ENCODE measurements at places on chromosomes 2 and 18. TPM values are rescaled to one million over a fixed set of nuclear protein-coding genes. Genes with fewer than 3 reads are reported as not detected.

Gene APLF
- 3.3 TPM for total RNA-seq

GRCh38 chr2:98796775-98797544, 66.0 kb upstream of the MGAT4A start:
- H3K27me3 ChIP-seq, result peaks cover 9% of the 10 kb centered on the region
- no peak overlapping the region for H3K4me3 ChIP-seq
- no peak for DNase-seq

- H3K36me3 ChIP-seq, result no peaks in the 10 kb centered on the region
- DNase-seq, result no peak
- no peaks in the 10 kb centered on the region for H3K27me3 ChIP-seq
Observed at GRCh38 chr2:23386339-23387220, 1.6 kb downstream of the KLHL29 start.

DNA sequence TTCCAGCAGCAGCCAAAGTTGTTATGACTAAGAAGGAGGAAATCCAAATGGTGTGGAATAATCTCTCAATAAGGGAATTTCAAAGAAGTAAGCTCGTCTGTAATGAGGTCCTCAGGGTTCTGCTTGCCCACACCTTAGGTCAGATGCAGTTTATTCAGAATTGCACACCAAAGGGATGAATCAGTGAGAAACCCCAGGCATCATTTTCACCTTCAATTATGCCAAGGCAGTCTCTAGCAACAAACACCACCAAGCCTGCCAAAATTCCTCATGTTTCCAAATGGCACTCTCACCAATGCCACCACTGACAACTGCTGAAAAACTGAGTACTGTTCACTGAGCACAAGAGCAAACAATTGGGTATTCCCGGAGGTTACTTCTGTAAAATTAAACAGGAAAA, 43.6 kb downstream of the KCNG3 start:
- peaks cover 2% of the 10 kb centered on the region for H3K27me3 ChIP-seq
- DNase-seq, result no peak
- no peak overlapping the region for H3K4me3 ChIP-seq
- no peak overlapping the region for H3K27ac ChIP-seq

GRCh38 chr2:99085421-99085820, 56.1 kb upstream of the C2orf15 start:
- no peak overlapping the region for H3K4me3 ChIP-seq
- H3K4me1 ChIP-seq, result no peaks in the 10 kb centered on the region
- no peak for DNase-seq
- no peaks in the 10 kb centered on the region for H3K36me3 ChIP-seq

DNA sequence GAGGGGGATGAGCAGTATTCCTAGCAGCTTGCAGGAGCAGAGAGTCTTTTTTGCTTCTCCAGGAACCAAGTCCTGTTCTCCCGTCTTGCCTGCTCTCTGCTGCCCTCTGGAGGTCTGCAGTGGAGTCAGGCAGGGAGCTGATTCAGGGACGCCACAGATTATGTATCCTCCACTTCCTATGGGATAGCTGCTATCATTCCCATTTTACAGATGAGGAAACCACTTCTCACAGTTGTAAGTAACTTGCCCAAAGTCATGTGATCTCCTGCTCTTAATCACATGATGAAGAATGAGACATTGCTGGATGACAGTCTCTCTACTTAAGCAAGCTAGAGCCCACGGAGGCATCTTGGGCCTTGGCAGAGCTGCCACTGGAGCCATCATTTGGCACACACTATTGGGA, 8.3 kb downstream of the SLC4A5 start:
- no peak overlapping the region for H3K27ac ChIP-seq
- H3K27me3 ChIP-seq, result peaks cover 12% of the 10 kb centered on the region
- H3K4me1 ChIP-seq, result no peaks in the 10 kb centered on the region
- no peaks in the 10 kb centered on the region for H3K36me3 ChIP-seq
- no peak overlapping the region for H3K4me3 ChIP-seq

- no peak overlapping the region for H3K27ac ChIP-seq
- no peak for DNase-seq
- no peaks in the 10 kb centered on the region for H3K4me1 ChIP-seq
- no peak overlapping the region for H3K4me3 ChIP-seq
- H3K27me3 ChIP-seq, result no peaks in the 10 kb centered on the region
- H3K36me3 ChIP-seq, result no peaks in the 10 kb centered on the region
Observed at GRCh38 chr2:28201671-28202180, 190.9 kb upstream of the FOSL2 start.

GRCh38 chr2:181457741-181458425, 697 bp downstream of the ITGA4 start:
- H3K4me3 ChIP-seq, result peak overlapping the region; percentile 75
- DNase-seq, result peak; percentile 35
- H3K4me1 ChIP-seq, result 0 out of 2 replicates have a peak, but pooled peaks cover 2% of the 10 kb centered on the region
- no peaks in the 10 kb centered on the region for H3K27me3 ChIP-seq
- no peaks in the 10 kb centered on the region for H3K36me3 ChIP-seq
- H3K27ac ChIP-seq, result no peak overlapping the region

DNA sequence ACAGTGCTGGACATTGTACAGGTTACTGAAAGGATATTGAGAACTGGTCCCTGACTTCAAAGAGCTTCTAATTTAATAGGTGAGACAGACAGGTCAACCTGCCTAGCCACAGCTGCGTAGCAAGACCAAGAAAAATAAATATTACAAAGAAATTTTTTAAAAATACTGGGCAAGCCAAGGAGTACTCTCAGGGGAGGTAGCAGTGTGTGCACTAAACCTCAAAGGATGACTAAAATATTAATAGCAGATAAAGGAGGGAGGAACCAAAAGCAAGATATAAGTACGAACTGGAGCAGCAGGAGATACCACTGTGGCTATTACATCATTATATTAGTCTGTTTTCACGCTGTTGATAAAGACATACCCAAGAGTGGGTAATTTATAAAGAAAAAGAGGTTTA, 14.9 kb downstream of the SCG2 start:
- DNase-seq, result no peak
- no peaks in the 10 kb centered on the region for H3K27me3 ChIP-seq
- H3K4me1 ChIP-seq, result peaks cover 6% of the 10 kb centered on the region
- H3K27ac ChIP-seq, result no peak overlapping the region
- no peaks in the 10 kb centered on the region for H3K36me3 ChIP-seq

- no peaks in the 10 kb centered on the region for H3K36me3 ChIP-seq
- H3K4me1 ChIP-seq, result no peaks in the 10 kb centered on the region
- H3K27me3 ChIP-seq, result peaks cover 20% of the 10 kb centered on the region
- H3K27ac ChIP-seq, result no peak overlapping the region
Observed at GRCh38 chr2:105181282-105181681, 60.3 kb upstream of the GPR45 start.

GRCh38 chr18:79368681-79369080, 27.0 kb upstream of the NFATC1 start:
- peaks cover 13% of the 10 kb centered on the region for H3K4me1 ChIP-seq
- no peaks in the 10 kb centered on the region for H3K36me3 ChIP-seq
- H3K27me3 ChIP-seq, result no peaks in the 10 kb centered on the region
- DNase-seq, result no peak
- H3K27ac ChIP-seq, result no peak overlapping the region
- no peak overlapping the region for H3K4me3 ChIP-seq

Gene PRSS56
- total RNA-seq, result not detected

Gene XDH
- total RNA-seq, result 0.83 TPM

Gene HOXD11
- total RNA-seq, result not detected

Gene HOXD9
- total RNA-seq, result not detected

Gene CREG2
- total RNA-seq, result not detected

DNA sequence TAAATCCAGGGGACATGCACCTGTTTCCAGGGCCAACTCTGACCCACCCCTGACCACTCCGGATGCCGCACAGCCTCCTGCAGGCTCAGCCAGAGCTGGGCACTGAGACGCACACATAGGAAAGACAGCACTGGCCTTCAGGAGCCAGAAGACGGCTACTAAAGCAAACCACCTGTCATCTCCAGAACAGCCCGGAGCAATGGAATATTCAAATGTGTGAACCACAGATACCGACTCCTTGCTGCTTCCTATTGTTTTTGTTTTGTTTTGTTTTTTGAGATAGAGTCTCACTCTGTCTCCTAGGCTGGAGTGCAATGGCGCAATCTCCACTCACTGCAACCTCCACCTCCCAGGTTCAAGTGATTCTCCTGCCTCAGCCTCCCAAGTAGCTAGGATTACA, 94.0 kb downstream of the LAMA1 start:
- no peak for DNase-seq
- H3K4me1 ChIP-seq, result no peaks in the 10 kb centered on the region
- peaks cover 9% of the 10 kb centered on the region for H3K36me3 ChIP-seq
- no peaks in the 10 kb centered on the region for H3K27me3 ChIP-seq
- H3K27ac ChIP-seq, result no peak overlapping the region

DNA sequence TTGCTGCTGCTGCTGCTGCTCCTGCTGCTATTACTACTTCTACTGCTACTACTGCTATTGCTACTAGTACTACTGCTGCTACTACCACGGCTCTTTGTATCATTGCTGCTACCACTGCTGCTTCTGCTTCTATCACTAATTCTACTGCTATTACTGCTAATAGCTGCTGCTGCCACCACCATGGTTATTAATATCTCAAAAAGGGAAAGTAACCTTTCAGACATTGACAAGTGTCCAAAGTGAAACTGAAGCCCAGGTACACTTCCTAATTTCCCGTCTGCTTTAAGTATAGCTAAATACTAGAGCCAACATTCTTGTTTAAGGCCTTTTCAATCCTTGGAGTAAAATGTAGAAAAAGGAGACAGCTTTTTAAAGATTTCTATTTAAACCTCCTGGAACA, 45.4 kb upstream of the EHBP1 start:
- DNase-seq, result no peak
- H3K36me3 ChIP-seq, result no peaks in the 10 kb centered on the region
- H3K4me3 ChIP-seq, result no peak overlapping the region
- peaks cover 14% of the 10 kb centered on the region for H3K4me1 ChIP-seq
- no peak overlapping the region for H3K27ac ChIP-seq

- no peak for DNase-seq
- no peak overlapping the region for H3K27ac ChIP-seq
- H3K4me1 ChIP-seq, result peaks cover 26% of the 10 kb centered on the region
- no peak overlapping the region for H3K4me3 ChIP-seq
- H3K27me3 ChIP-seq, result no peaks in the 10 kb centered on the region
Observed at GRCh38 chr2:55011831-55012671, 38.2 kb downstream of the RTN4 start.

Gene UGT1A6
- not detected for total RNA-seq

Gene CDKL4
- not detected for total RNA-seq

GRCh38 chr2:217650716-217651360, 352.0 kb downstream of the TNS1 start:
- H3K27me3 ChIP-seq, result no peaks in the 10 kb centered on the region
- DNase-seq, result peak; percentile 66
- H3K4me1 ChIP-seq, result peaks cover 9% of the 10 kb centered on the region
- H3K27ac ChIP-seq, result no peak overlapping the region
- H3K36me3 ChIP-seq, result no peaks in the 10 kb centered on the region

Gene PDE11A
- total RNA-seq, result 0.56 TPM

- no peaks in the 10 kb centered on the region for H3K36me3 ChIP-seq
- H3K4me3 ChIP-seq, result no peak overlapping the region
- H3K27me3 ChIP-seq, result no peaks in the 10 kb centered on the region
Observed at GRCh38 chr2:47737-48136, 1.4 kb upstream of the FAM110C start.

DNA sequence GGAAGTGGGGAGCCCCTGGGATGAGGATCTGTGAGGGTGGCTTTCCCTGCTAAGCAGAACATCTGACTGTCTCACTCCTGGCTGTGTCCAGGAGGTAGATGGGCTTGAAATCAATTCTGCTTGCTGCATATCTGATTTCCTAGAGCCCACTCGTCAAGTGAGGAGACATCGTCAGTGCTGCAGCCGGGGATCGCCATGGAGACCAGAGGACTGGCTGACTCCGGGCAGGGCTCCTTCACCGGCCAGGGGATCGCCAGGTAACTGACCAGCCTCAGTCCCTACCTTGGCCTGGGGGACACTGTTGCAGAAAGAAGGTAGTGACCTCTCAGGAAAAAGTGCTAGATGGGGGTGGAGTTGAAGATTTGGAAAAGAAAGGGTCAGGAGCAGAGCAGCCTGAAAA, 31.3 kb downstream of the CNGA3 start:
- H3K4me3 ChIP-seq, result no peak overlapping the region
- no peaks in the 10 kb centered on the region for H3K4me1 ChIP-seq
- no peak for DNase-seq
- no peaks in the 10 kb centered on the region for H3K36me3 ChIP-seq

Gene ZSWIM2
- total RNA-seq, result not detected

DNA sequence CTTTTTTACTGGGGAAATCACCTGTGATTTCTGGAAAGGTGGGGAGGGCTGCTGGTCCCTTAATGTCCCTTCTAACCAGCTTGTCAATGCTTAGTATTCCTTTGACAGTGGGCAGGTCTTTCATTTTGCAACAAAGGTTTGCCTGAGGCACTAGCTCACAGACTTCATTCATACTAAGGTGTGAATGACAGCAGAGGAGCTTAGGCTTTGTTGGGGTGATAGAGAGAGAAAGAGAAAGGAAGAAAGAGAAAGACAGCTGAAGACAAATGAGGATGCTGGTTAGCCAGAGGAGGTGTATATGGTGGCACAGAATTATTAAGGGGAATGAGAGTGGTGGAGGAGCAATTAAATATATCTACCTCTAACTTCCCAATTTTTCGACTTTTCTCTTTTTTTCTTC, 28.9 kb upstream of the GTF2A1L start:
- H3K36me3 ChIP-seq, result peaks cover 4% of the 10 kb centered on the region
- H3K4me1 ChIP-seq, result peaks cover 2% of the 10 kb centered on the region
- no peak overlapping the region for H3K4me3 ChIP-seq
- no peaks in the 10 kb centered on the region for H3K27me3 ChIP-seq
- no peak for DNase-seq

DNA sequence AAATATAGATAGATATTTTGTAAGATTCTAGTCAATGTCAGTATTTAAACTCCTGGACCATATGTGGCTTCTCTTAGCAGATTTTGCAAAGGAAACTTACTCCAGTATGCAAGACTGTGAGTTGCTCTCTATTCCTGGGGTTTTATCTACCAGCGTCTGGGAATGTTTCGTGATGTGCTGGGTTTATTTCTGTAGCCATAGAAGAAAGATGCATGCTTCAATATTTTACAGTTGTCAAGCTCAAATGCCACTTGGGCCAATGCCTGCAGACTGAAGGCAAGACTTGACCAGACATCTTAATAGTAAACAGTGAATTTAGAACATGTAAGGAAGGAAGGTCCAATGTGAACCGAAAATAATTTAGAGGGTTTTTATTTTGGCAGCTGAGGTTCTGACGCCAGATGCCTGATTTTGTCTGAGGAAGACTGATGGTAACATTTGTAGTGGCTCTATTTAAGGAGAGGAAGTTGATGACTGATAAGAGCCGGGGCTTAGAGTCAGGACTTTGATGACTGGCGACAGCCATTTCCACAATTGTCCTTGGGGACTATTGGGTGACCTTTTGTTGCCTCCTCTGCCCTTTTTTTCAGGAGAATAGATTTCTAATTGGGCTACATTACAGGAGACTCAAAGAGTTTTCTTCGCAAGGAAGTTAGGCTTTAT, 154.3 kb downstream of the RAPGEF4 start:
- H3K27me3 ChIP-seq, result peaks cover 4% of the 10 kb centered on the region
- no peak for DNase-seq
- H3K36me3 ChIP-seq, result no peaks in the 10 kb centered on the region

GRCh38 chr2:84946204-84947009, 24.6 kb upstream of the KCMF1 start:
- H3K4me1 ChIP-seq, result peaks cover 4% of the 10 kb centered on the region
- no peaks in the 10 kb centered on the region for H3K27me3 ChIP-seq
- no peak overlapping the region for H3K4me3 ChIP-seq

Gene ANAPC1
- total RNA-seq, result 50.7 TPM

GRCh38 chr2:8661736-8662135, 20.1 kb upstream of the ID2 start:
- DNase-seq, result peak; percentile 53
- H3K27ac ChIP-seq, result peak overlapping the region; percentile 68
- H3K36me3 ChIP-seq, result no peaks in the 10 kb centered on the region

Data from IMR-90 (cell line).